ENCODE measurements at places on chromosomes 1 and 21. TPM values are rescaled to one million over a fixed set of nuclear protein-coding genes. Genes with fewer than 3 reads are reported as not detected.

Gene KRTAP12-4
- not detected for total RNA-seq

Gene HORMAD1
- 1.8 TPM for total RNA-seq

Gene MTR
- total RNA-seq = 13.1 TPM

Gene PRAMEF27
- not detected for total RNA-seq

Gene REN
- total RNA-seq = 0.26 TPM

Gene PLA2G2A
- total RNA-seq = not detected

Gene NBPF6
- total RNA-seq = not detected

Gene ELK4
- 10.8 TPM for total RNA-seq

Gene CHD5
- total RNA-seq = 0.26 TPM

Gene RGS8
- not detected for total RNA-seq

Gene SH2D2A
- 1.2 TPM for total RNA-seq

Gene CLCNKA
- total RNA-seq = not detected
